ENCODE measurements at places on chromosomes 2 and 18.

DNA sequence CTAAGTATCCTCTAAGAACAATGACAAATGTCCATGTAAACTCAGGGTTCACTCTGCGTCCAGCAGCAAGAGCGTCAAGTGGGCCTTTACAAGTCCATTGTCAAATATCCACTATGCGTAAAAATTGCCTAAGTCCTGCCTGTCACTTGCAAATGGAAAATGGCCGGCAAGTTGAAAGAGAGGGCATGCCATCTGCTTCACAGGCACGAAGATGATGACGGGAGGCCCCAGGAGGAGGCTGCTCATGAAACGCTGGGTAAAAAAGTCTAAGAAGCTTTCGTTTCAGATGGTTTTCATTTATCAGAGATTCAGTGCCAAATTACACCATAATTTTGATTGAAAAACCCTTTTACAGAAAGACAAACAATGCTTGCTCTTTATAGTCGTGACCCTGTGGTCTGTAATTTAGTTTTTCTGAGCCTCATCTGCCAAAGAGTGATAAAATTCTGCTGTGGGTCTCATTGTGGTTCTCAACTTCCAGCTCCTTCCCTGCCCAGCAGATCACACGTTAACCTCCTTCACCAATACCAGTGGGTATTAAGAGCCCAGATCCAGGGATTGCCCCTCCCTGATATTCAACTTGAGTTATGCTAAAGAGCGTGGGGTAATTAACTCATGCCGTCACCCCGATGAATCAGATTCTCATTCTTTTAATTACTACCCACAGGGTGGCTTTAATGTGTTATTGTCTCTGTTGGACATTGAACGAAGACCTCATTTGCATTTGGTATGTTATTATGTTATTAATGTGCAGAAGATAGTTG is 160.2 kb upstream of the ALKAL2 start:
- no peak overlapping the region for H3K27ac ChIP-seq
- H3K4me1 ChIP-seq, result no peaks in the 10 kb centered on the region
- no peaks in the 10 kb centered on the region for H3K36me3 ChIP-seq
- H3K4me3 ChIP-seq, result no peak overlapping the region
- peaks cover 11% of the 10 kb centered on the region for H3K27me3 ChIP-seq

GRCh38 chr2:218229239-218229638 is 12.2 kb downstream of the ARPC2 start:
- H3K27ac ChIP-seq, result peak overlapping the region; percentile 96
- H3K4me1 ChIP-seq, result peaks cover 36% of the 10 kb centered on the region
- DNase-seq, result peak; percentile 20
- H3K4me3 ChIP-seq, result peak overlapping the region; percentile 69
- peaks cover 45% of the 10 kb centered on the region for H3K36me3 ChIP-seq

- H3K27ac ChIP-seq, result no peak overlapping the region
- H3K27me3 ChIP-seq, result peaks cover 2% of the 10 kb centered on the region
- no peaks in the 10 kb centered on the region for H3K36me3 ChIP-seq
- H3K4me3 ChIP-seq, result no peak overlapping the region
- no peaks in the 10 kb centered on the region for H3K4me1 ChIP-seq
Measured at GRCh38 chr2:192004188-192004963, 157.5 kb upstream of the CAVIN2 start.

DNA sequence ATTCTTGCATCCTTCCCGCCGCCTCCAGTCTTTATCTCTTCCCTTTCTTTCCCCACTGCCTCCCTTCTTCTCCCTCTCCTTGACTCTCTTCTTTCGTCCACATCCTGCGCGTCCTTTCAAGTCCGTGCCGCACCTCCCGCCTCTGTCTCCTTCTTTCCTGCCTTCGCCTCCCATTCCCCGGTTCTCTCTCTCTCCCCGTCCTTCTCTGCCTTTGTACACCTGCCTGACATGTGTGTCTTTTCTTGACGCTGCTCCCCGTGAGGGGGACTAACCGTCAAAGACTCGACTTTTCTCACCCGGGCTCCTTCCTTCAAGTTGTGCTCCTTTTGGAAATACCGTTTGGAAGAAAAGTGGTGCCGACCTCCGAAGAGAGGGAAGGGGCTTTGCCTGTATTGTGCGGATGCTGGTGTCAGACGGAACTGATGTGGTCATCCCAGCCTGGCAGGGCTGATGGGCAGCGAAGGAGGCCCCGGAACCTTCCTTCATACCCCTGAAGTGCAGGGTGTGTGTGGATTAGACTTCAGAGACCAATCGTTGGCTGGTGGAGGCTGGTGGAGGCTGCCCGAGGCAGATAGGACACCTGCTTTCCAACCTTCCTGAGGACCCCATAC is 879 bp downstream of the TMEM178A start:
- H3K27ac ChIP-seq, result no peak overlapping the region
- peaks cover 58% of the 10 kb centered on the region for H3K27me3 ChIP-seq
- no peak for DNase-seq
- no peaks in the 10 kb centered on the region for H3K36me3 ChIP-seq
- H3K4me1 ChIP-seq, result peaks cover 18% of the 10 kb centered on the region

DNA sequence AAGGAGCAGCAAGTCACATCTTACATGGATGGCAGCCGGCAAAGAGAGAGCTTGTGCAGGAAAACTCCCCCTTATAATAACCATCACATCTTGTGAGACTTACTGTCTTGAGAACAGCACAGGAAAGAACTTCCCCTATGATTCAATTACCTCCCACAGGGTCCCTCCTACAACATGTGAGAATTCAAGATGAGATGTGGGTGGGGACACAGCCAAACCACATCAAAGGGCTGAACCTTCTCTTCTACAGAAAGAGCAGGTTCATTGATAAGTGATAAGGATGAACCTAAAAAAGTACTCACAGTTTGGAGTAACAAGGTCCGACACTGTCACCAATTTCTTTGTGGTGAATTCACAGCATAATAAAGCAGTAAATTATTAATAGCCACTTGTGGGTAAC is 422.2 kb upstream of the FSIP2 start:
- no peak overlapping the region for H3K4me3 ChIP-seq
- no peaks in the 10 kb centered on the region for H3K36me3 ChIP-seq
- H3K27ac ChIP-seq, result no peak overlapping the region
- H3K27me3 ChIP-seq, result no peaks in the 10 kb centered on the region
- H3K4me1 ChIP-seq, result no peaks in the 10 kb centered on the region
- no peak for DNase-seq

- H3K27ac ChIP-seq, result no peak overlapping the region
- H3K4me1 ChIP-seq, result no peaks in the 10 kb centered on the region
- H3K36me3 ChIP-seq, result no peaks in the 10 kb centered on the region
Measured at GRCh38 chr2:45220227-45220626, 211.0 kb upstream of the SIX2 start.

- H3K4me1 ChIP-seq, result no peaks in the 10 kb centered on the region
- no peak for DNase-seq
- H3K27ac ChIP-seq, result no peak overlapping the region
- H3K27me3 ChIP-seq, result no peaks in the 10 kb centered on the region
Measured at GRCh38 chr2:39836638-39837037, 57.6 kb upstream of the THUMPD2 start.

DNA sequence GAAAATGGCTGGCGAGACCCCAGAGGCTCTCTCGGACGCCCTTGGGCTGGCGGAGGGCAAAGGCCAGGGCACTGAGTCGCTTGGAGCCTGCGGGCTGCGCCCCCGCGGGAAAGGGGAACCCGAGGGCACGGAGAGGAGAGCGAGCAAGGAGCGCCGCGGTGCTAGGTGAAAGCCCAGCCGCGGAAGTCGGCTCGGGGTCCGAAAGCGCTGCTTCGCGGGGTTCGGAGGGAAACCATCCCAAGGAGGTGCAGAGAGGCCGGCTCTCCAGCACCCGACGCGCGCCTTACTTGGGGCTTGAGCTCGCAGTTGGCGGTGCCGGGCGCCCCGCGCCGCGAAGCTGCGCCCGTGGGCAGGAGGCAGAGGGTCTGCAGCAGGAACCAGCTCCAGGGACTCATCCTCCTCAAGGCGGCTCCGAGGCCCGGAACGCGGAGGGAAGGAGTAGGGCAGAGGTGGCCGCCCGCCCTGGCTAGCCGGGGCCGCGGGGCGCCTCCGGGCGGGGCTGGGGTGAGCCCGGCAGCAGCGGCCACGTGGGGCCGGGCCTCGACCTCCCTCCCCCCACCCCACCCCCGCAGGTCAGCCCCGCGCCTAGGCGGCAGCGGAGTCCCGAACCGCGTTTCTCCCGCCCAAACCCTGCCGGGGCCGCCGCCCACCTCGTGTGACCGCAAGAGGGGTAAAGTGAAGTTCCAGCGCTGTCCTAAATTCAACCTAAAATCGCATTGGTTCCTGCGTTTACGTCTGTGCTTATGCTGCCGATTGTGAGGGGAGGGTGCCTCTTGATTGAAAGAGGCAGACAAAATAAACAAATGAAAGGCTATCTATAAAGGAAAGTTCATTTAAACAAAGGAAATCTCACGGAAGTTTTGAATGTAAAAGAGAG is at the start of gene TRABD2A:
Gene TRABD2A, minus strand, starts transcription at position 440 of the 877 bp plus-strand sequence. Its CDS starts 45 bp downstream, at position 395.
- peak within 1 kb of the TSS; percentile 96 for H3K4me3 ChIP-seq
- peak within 1 kb of the TSS; percentile 99 for H3K27ac ChIP-seq
- H3K4me1 ChIP-seq, result peaks cover 54% of the 10 kb centered on the region
- peaks cover 7% of the 10 kb centered on the region for H3K36me3 ChIP-seq
- H3K27me3 ChIP-seq, result no peaks in the 10 kb centered on the region
- DNase-seq, result peak; percentile 72

- peaks cover 11% of the 10 kb centered on the region for H3K36me3 ChIP-seq
- H3K4me1 ChIP-seq, result no peaks in the 10 kb centered on the region
- H3K4me3 ChIP-seq, result no peak overlapping the region
- no peak for DNase-seq
- peaks cover 13% of the 10 kb centered on the region for H3K27me3 ChIP-seq
- H3K27ac ChIP-seq, result no peak overlapping the region
Measured at GRCh38 chr2:179313057-179313456, 48.4 kb upstream of the SESTD1 start.

DNA sequence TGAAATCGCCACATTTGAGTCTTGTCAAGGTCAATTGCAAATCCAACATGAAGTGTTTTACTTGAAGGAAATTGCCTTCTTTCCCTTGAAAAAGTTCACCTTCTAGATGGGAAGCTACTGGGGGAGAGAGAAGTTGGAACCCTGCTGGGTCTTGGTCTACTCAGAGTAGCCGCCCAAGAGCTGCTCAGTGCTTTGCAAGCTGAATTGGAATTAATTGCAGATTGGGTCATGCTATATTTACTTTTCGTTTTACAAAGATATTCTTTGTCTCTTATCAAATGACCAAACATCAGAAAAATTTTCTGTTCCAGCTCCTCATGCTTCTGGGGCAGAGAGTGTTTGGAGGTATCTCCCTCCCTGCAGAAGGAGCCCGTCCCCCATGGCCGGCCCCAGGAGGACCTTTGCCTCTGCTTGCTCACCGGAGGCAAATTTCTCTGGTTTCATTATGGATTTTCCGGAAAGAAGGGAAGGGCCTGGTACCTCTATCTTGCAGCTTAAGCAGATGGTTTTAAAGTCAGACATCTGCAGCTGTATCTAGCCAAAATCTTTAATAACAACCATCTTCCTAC is 289.7 kb downstream of the MYT1L start:
- no peak for DNase-seq
- no peak overlapping the region for H3K27ac ChIP-seq
- H3K36me3 ChIP-seq, result no peaks in the 10 kb centered on the region
- H3K27me3 ChIP-seq, result peaks cover 21% of the 10 kb centered on the region
- H3K4me1 ChIP-seq, result peaks cover under 1% of the 10 kb centered on the region

Data from naive thymus-derived CD8-positive, alpha-beta T cell (primary cell).